ENCODE measurements at places on chromosomes 3 and 15. TPM values are rescaled to one million over a fixed set of nuclear protein-coding genes. Genes with fewer than 3 reads are reported as not detected.

The INAFM2 gene
- total RNA-seq: 15.5 TPM

The RNU5B-1 gene
- under 0.01 TPM for total RNA-seq

The FBXW12 gene
- total RNA-seq: not detected

The HCLS1 gene
- 45.0 TPM for total RNA-seq

The CMSS1 gene
- total RNA-seq: 44.3 TPM

The KIF23 gene
- total RNA-seq: 2.3 TPM

The SUCNR1 gene
- total RNA-seq: 5.6 TPM

The GOLGA8H gene
- 0.44 TPM for total RNA-seq

The MYO5C gene
- total RNA-seq: 0.31 TPM

The MINAR1 gene
- 8.2 TPM for total RNA-seq

The NLGN1 gene
- 35.6 TPM for total RNA-seq

The RTP1 gene
- 0.96 TPM for total RNA-seq

The CKMT1A gene
- total RNA-seq: 1.8 TPM

The ALPK3 gene
- 0.16 TPM for total RNA-seq

The THRB gene
- total RNA-seq: 2.6 TPM

The EIF5A2 gene
- total RNA-seq: 6.1 TPM

The CGNL1 gene
- 0.88 TPM for total RNA-seq

The CTXN2 gene
- total RNA-seq: not detected
